HEK293T (cell line): ENCODE measurements at places on chromosomes 13 and 19.

DNA sequence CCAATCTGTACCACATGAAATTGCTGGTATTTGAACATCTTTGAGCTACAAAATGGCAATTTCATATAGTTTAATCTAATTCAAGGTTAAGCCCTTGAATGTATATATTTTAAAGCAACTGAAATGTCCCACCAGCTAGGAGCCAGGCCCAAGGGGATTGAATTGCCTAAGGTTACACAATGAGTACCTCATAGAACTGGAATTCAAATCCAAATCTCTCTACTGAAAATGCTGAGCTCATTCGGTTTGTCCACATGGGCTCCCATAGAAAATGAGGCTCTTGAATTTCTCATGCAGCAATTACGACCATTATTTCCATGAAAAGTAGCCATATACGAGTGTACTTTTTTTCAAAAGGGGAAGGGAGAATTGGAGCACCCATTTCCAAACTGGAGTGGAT is 31.5 kb upstream of the FNDC3A start:
- no peak for DNase-seq

GRCh38 chr19:49971991-49972411 is 11.0 kb upstream of the SIGLEC11 start:
- no peak for DNase-seq

DNA sequence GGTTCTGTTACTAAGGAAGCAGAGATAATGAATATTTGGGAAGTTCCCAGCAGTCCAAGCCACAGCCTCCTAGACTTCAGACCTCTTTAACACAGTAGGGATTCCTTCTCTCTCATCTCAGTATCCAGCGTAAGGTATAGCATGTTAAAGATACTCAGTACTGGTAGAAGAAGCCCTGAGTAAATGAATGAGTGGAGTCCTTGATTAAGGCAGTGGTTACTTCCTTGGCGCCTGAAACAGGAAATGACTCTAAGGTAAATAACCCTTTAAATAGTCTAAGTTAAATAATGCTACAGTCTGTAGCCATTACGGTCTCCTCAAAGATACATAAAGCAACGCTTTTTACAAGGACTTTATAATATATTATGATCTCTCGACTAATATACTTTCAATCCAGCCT is 650.8 kb upstream of the MIR17HG start:
- DNase-seq: no peak

DNA sequence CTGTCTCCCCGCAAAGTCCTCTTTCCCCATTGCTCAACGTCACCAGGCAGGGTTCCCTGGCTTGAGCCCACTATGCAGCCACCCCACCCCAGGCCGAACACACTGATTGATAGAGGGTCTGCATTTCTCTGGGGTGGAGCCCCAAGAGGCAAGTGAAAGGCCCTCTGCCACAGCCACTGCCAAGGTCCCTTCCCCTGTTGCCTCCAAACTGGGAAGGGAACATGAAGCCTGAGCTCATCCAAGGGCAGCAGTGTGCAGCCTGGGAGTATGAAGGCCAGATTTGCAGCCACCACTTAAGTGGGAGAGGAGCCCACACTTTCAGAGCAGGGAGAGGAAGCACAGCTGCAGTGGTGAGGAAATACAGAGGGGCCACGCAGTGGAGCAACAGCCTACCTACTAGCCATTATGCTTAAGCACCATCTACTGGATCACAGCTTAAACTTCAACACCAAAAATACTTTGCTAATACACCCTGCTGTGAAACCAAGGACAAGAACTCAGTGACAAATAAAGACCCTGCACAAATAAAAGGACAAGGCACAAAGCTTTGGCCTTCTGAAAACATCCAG is 48.6 kb downstream of the UBL3 start:
- no peak for DNase-seq

- DNase-seq: no peak
These were observed 113.2 kb upstream of the SOX21 start for GRCh38 chr13:94825507-94825906.

GRCh38 chr13:44386913-44387556 is 13.4 kb downstream of the SERP2 start:
- DNase-seq: no peak

DNA sequence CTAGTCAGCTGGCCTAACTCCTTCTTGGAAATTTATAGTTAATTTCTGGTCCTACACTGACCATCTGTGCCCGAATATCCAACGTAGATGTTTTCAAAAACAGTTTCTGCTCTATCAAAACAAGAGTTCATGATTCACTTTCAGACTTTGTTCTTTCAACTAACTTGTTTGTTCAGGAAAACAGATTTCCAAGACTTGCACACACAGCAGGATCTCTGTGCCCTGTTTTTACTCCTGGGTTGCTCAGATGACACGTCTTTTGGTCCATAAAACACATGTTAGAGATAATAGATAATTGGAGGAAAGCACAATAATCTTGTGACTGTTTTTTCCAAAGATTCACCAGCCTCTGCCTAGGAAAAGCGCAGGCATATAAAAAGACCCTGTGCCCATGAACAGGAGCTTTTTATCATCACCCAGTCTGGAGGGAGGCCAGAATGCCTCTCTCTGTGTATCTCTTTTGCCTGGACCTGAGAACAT is 218.0 kb downstream of the IRS2 start:
- no peak for DNase-seq

GRCh38 chr13:39317291-39317690 is 279.0 kb downstream of the NHLRC3 start:
- DNase-seq: no peak

GRCh38 chr19:14096272-14096992 is 5.9 kb upstream of the SAMD1 start:
- no peak for DNase-seq

- no peak for DNase-seq
These were observed 15.1 kb upstream of the GAS6 start for GRCh38 chr13:113879017-113879416.

GRCh38 chr13:27496536-27497273 is 46.3 kb upstream of the MTIF3 start:
- DNase-seq: no peak

GRCh38 chr13:24053519-24054251 is 106.8 kb upstream of the SPATA13 start:
- DNase-seq: peak; percentile 49

GRCh38 chr13:65638572-65639168 is 1591.5 kb downstream of the PCDH9 start:
- peak; percentile 83 for DNase-seq

GRCh38 chr13:85632526-85633195 is 166.6 kb downstream of the SLITRK6 start:
- no peak for DNase-seq

DNA sequence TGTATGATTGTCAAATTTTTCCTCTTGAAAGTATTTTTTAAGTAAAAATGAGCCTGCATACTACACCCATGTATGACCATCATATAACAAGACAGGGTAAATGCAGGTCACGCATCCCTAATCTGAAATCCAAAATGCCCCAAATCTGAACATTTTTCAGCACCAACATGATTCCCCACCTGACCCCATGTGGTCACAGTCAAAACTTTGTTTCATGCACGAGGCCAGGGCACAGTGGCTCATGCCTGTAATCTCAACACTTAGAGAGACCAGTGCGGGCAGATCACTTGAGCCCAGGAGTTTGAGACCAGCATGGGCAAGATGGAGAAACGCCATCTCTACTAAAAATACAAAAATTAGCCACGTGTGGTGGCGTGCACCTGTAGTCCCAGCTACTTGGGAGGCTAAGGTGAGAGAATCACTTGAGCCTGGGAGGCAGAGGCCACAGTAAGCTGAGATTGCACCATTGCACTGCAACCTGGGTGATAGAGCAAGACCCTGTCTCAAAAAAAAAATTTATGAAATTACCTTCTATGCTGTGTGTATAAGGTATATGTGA is 63.7 kb upstream of the NPAS1 start:
- DNase-seq: no peak
